ENCODE measurements at places on chromosomes 5 and 9. TPM values are rescaled to one million over a fixed set of nuclear protein-coding genes. Genes with fewer than 3 reads are reported as not detected.

The GPX8 gene
- 6.2 TPM for total RNA-seq

The TTLL11 gene
- 5.2 TPM for total RNA-seq

DNA sequence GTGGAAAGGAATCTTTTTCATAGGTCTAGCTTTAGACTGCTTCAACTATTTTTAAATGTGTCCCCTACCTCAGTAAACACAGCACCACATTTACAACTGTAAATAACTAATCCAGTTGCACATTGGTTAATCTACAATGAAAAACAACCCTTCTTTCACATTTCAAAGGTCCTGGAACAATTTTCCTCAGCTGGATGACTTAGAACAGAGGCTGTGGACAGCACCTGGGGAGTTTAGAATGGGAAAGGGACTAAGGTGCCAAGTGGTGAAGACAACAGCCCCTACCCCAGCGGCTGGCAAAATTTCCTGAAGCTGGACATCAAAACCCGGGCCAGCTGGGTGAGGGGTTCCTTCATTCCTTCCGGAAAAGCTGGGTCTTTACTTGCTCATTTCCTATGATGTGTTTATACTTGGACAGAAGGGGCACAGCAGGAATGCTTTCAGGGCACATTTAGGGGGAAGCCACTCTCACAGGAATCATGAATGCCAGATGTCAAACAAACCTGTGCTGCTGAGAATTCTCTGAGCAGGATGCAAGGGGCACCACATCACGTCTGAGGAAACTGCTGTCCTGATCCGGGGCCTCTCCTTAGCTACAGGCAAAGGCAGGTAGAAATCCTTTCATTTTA, 158.3 kb downstream of the NR2F1-AS1 start:
- H3K4me1 ChIP-seq = no peaks in the 10 kb centered on the region
- no peak overlapping the region for H3K4me3 ChIP-seq
- H3K36me3 ChIP-seq = no peaks in the 10 kb centered on the region
- H3K27me3 ChIP-seq = no peaks in the 10 kb centered on the region
- H3K27ac ChIP-seq = no peak overlapping the region

GRCh38 chr5:106675687-106676086, 995.0 kb downstream of the EFNA5 start:
- H3K4me1 ChIP-seq = no peaks in the 10 kb centered on the region
- H3K36me3 ChIP-seq = no peaks in the 10 kb centered on the region
- H3K27me3 ChIP-seq = no peaks in the 10 kb centered on the region
- H3K4me3 ChIP-seq = no peak overlapping the region
- no peak overlapping the region for H3K27ac ChIP-seq

- no peaks in the 10 kb centered on the region for H3K27me3 ChIP-seq
- no peak overlapping the region for H3K27ac ChIP-seq
- H3K4me3 ChIP-seq = no peak overlapping the region
These were observed 97.6 kb downstream of the FRMD3 start for GRCh38 chr9:83440641-83441040.

GRCh38 chr9:70746760-70747159, 332.3 kb upstream of the KLF9 start:
- DNase-seq = no peak
- H3K27me3 ChIP-seq = no peaks in the 10 kb centered on the region
- no peak overlapping the region for H3K4me3 ChIP-seq
- no peak overlapping the region for H3K27ac ChIP-seq
- no peaks in the 10 kb centered on the region for H3K36me3 ChIP-seq

DNA sequence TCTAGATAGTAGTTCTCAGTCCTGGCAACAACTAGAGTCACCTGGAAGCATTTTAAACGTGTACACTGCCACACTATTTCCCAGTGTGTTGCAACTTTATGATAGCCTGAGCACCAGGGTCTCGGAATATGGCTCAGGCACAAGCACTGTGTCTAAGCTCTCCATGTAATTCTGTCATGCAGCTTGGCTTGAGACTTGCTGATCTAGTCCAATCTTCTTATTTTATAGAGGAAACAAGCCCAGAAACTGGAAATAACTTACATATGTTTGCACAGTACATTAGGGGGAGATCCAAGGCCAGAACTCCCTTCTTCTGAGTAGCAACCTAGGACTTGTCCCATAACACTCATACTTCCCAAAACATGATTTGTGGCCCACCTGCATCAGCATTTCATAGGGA, 49.1 kb downstream of the SH3TC2 start:
- H3K27me3 ChIP-seq = no peaks in the 10 kb centered on the region
- no peak overlapping the region for H3K4me3 ChIP-seq
- no peaks in the 10 kb centered on the region for H3K4me1 ChIP-seq
- no peak for DNase-seq

All from heart right ventricle (tissue), 16 donors.